Stimulated activated CD4-positive, alpha-beta T cell treated with anti-CD3 and anti-CD28 coated beads, Interleukin-4, amount 100 ng/mL, for 24 hours (primary cell): ENCODE measurements at places on chromosomes 5 and 9.
A peak's percentile ranks its signal among the peaks of the same experiment; 100 is the strongest.

- DNase-seq: no peak
Observed at GRCh38 chr9:9557804-9558334, 1054.9 kb downstream of the PTPRD start.

DNA sequence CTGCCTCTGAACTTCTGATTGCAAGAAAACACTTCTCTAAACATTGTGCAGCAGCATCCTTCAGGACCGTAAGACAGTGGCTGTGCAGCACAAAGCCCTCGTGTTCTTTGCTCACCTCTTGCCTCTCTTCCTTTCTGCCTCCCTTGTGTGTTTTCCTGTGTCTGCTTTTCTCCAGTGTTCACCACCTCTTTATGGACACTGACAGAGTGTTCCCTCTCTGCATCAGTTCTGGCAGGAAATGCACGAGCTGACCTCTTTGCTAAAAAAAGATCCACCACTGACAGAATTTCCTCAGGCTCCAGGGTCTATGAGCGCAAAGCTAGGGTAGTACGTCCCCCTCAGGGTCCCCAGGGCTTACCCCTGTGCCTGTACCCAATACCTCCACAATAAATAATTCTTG, 74.3 kb downstream of the C5orf15 start:
- DNase-seq: no peak

- no peak for DNase-seq
Observed at GRCh38 chr9:4124266-4124665, 175.6 kb downstream of the GLIS3 start.

- no peak for DNase-seq
Observed at GRCh38 chr9:129464972-129465833, 155.7 kb downstream of the C9orf50 start.

- DNase-seq: peak; percentile 17
Observed at GRCh38 chr5:68891718-68892117, 202.1 kb upstream of the SLC30A5 start.

- DNase-seq: no peak
Observed at GRCh38 chr5:56467176-56467717, 234.1 kb upstream of the ANKRD55 start.

GRCh38 chr9:129165198-129165597, 12.9 kb downstream of the IER5L start:
- no peak for DNase-seq

DNA sequence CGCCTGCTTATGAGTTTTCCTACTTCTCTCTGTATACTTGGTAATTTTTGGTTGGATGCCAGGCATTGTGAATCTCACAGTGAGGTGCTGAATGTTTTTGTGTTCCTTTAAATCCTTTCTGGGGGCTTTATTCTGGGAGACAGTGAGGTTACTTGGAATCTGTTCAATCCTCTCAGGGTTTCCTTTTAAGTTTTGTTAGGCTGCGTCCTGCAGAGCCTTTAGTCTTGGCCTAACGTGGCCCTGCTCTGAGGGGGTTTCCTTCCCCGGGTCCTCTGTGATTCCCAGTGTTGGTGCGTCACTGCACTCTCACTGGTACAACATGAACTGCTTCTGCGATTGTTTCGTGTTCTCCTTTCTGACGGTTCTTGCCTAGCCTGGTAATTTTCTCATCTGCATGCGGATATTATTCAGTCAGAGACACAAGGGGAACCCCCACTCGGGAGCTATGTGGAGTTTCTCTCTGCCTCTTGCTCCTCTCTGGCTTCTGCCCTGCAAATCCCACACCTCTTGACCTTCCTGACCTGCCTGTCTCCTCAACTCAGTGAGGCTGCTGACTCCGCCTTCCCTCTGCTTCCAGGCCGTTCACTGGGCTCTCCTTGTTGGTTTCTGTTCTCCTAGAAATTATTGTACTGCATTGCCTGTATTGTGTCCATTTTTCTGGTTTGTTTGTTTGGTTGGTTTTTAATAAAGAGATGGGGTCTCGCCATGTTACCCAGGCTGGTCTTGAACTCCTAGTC, 128.1 kb downstream of the DAB2IP start:
- DNase-seq: no peak

GRCh38 chr5:126509339-126509738, 85.7 kb downstream of the ALDH7A1 start:
- no peak for DNase-seq

- peak; percentile 65 for DNase-seq
Observed at GRCh38 chr5:115209279-115209678, 39.6 kb upstream of the TRIM36 start.

DNA sequence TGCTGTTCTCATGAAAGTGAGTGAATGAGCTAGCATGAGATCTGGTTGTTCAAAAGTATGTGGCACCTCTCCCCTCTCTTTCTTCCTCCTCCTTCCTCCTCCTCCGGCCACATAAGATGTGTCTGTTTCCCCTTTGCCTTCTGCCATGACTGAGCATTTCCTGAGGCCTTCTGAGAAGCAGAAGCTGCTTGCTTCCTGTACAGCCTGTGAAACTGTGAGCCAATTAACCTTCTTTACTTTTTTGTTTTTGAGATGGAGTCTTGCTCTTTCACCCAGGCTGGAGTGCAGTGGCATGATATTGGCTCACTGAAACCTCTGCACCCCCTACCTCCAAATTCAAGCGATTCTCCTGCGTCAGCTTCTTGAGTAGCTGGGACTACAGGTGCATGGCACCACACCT, 6.1 kb downstream of the S100Z start:
- peak; percentile 20 for DNase-seq

DNA sequence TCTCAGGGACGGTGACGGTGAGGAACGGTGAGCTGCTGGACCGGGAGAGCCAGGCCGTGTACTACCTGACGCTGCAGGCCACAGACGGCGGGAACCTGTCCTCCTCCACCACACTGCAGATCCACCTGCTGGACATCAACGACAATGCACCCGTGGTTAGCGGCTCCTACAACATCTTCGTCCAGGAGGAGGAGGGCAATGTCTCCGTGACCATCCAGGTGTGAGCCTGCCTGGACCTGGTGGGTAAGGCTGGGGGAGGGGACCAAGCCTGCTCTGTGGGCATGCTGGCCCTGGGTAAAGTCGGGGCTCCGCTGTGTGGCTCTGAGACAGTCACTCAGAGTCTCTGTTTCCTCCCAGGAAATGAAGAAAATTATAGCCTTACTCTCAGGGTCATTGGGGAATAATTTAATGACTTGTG, 29.3 kb downstream of the CDHR2 start:
- DNase-seq: peak; percentile 43
